ENCODE measurements at places on chromosomes 3 and 15. TPM values are rescaled to one million over a fixed set of nuclear protein-coding genes. Genes with fewer than 3 reads are reported as not detected.

DNA sequence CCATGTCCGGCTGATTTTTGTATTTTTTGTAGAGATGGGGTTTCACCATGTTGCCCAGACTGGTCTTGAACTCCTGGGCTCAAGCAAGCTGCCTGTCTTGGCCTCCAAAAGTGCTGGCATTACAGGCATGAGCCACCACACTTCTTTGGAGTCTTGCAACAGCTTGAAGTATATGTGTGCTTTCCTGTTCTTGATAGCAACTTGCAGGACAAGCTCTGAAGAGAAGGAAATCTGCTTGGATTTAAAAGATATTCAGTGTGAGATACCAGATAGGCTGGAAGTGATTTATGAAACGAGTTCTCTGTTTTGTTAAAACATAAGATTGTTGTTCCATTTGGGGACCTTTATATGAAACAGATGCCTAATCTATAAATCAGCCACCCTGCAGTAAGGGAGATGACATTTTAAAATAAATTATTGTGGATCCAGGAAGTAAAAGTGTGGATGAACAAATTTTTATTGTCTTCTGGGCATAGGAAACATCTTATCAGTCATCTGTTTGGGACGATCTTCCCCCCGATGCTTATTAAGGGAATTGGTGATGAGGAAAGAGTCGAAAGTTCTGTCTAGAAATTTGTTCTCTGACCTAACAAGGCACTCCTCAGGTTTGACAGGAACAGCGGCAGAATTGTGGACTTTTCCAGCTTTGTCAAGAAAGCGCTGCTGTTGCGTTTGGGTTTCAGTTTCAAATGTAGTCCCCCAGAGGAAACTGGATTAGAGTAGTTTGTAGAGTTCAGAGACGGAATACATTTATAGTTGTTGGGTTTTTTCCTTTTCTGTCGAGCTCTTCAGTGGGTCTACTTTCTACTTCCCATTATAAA lies 53.7 kb upstream of the MAGI1 start:
- DNase-seq, result no peak

DNA sequence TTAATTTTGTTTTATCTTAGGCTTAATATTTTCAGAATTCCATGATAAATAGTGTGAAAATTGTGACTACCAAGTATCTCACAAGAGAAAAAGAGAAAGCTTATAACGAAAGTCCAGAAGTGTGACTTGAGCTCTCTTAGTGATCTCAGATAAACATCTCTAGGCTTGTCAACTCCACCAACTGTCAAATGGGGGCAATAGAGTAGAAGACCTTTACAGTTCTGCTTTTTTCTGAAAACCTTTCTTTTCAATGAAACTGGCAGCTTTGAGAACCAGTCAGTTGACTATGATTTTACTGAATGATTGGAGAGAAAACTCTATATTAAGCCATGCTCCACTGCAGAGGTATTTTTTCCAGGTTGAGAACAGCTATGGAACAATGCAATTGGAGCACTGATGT lies 119.2 kb upstream of the TP63 start:
- DNase-seq, result no peak

DNA sequence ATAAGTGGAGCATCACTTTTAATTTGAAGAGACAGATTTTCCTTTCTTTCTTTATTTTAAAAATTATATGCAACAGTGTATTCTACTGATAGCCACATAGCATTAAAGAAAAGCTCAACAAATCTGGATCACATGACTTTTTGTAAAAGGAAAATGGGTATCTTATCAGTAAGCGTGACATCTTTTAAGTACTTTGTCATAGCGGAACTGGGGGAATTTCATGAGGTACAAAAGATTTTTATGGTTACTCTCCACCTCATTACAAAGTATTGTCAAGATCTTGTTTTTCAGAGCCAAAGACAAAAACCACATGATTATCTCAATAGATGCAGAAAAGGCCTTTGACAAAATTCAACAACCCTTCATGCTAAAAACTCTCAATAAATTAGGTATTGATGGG lies 219.6 kb upstream of the ZPLD1 start:
- DNase-seq, result no peak

- DNase-seq, result no peak
Observed at GRCh38 chr15:20657084-20657483, 115.5 kb upstream of the GOLGA6L6 start.

DNA sequence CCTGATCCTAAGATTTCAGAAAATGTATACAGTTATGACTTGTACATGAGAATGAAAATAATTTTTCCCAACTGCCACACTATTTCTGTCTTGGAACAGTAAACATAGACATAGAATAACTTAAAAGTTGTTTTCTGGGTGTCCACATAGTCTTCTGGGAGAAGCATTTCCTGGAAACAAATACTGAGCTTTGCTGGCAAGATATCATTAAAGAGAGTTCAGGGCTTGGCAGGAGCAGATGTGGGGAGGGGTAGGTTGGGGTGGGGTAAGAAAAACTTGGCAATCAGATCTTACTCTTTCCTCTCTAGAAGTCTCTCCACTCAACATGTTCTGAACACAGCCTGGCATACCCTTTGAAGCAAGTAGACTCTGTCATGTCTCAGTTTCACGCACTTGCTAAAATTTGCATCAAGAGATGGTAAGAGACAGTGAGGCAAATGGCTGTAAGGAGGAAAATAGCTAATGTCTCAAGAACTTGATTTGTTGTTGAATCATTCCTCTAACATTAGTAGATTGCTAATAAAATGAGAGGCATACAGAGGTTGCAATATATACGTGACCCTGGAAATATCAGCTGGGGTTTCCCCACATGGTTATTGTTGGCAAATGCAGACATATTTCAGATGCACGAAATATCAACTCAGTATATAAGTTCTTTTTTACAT lies 27.3 kb upstream of the ABI3BP start:
- DNase-seq, result no peak

GRCh38 chr3:159074756-159075701 lies 273.2 kb downstream of the MFSD1 start:
- no peak for DNase-seq

DNA sequence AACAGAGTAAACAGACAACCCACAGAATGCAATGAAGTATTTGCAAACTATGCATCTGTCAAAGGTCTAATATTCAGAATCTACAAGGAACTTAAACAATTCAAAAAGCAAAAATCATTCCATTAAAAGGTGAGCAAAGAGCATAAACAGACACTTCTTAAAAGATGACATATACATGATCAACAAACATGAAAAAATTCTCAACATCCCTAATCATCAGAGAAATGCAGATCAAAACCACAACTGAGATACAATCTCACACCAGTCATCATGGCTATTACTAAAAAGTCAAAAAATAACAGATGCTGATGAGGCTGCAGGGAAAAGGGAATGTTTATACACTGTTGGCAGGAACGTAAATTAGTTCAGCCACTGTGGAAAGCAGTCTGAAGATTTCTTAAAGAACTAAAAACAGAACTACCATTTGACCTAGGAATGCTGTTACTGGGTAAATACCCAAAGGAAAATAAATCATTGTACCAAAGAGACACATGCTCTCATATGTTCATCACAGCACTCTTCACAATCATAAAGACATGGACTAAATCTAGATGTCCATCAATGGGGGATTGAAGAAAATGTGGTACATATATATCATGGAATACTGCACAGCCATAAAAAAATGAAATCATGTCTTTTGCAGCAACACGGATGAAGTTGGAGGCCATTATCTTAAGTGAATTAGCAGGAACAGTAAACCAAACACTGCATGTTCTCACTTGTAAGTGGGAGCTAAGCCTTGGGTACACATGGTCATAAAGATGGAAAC lies 393.3 kb upstream of the CBLB start:
- no peak for DNase-seq

DNA sequence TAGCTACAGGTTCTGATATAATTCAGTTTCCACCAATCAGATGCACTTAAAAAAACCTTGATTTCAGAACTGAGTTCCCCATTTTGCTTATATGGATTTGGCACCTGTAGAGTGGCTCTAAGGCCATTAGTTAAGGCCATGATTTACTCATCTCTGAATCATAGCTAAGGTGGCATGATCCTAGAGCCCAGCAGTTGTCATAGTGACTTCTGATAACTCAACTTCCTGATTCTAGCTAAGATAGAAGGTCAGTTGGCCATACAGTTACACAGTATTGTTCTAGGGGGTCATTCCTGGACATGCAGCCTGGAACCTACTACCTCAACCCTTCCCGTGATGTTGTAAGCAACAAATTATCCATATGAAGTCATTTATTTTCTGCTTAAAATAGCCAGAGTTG lies 15.9 kb upstream of the TMEM87A start:
- no peak for DNase-seq

DUOX1 gene
- not detected for total RNA-seq

PTX3 gene
- 317 TPM for total RNA-seq
